ENCODE measurements at places on chromosomes 11 and 22.

DNA sequence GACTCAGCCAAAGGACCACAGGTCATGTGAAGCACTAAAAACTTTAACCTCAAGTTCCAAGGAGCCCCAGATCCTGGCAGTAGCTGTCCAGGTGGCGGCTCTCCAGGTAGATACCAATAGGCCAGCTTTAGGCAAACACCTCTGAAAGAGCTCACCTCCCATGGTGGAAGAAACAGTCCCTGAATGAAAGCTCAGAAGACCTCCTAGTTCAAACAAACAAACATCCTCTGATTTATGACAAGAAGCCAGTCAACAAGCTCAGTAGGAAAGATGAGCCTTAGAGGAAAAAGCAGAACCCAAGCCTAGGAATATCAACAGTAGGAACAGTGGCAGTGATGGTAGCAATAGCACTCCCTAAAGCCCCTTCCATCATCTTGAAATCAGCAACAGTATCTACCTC is 17.2 kb downstream of the ABTB2 start:
- no peak for DNase-seq

DNA sequence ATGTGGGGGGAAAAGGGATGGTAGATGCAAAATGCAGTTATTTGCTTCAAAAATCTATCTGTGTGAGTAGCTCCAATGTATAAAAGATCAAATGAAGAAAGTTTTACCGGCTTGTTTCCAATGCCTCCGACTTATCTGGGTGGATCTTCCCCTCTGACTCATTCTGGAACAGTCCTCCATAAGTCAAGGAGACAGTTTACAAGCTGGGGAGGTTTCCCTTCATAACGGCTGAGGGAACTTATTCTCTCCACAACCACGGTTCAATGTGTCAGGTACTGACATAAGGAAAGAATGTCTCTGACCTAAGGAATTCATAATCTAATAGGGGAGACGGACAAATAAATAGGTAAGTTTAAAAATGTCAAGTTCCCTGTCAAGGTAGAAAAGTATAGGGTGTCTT is 49.7 kb upstream of the BIRC3 start:
- no peak for DNase-seq

DNA sequence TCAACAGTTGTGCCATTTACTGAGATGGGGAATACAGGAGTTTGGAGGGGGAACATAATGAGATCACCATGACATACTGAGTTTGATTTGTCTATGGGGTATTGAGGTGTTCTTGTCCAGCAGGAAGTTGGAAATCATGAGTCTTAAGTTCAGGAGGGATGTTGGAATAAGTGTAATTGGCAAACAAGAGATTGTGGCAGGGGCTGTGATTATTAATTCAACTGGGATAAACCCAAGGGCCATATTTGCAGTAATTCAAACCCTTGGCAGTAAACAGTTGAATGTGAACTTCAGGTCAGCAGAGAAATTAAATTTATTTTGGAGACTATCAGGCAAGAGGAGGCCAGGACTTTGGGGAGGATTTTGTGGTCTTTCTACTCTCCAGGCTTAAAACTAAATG is 33.4 kb downstream of the ADM start:
- DNase-seq: no peak

GRCh38 chr11:121793291-121793690 is 322.7 kb downstream of the BLID start:
- DNase-seq: no peak

GRCh38 chr11:120400564-120401364 is 64.6 kb downstream of the ARHGEF12 start:
- DNase-seq: no peak

- no peak for DNase-seq
These were observed 147.6 kb downstream of the FBXO7 start for GRCh38 chr22:32622004-32622743.

- DNase-seq: no peak
These were observed 52.5 kb downstream of the NECTIN1 start for GRCh38 chr11:119676461-119677020.

DNA sequence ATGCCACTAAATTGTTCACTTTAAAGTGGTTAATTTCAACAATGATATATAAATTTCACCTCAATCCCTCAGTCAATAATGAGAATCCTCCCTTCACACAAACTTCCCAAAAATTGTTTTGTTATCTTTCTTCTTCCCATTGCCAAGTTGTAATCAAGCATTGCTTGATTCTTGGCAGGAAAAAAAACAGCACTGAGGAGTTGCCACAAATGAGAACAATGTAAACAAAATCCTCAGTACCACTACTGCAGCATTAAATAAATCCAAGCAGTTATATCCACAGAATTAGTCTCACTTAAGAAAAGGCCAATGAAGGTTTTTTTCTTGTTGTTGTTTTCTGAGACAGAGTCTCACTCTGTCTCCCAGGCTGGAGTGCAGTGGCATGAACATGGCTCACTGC is 38.2 kb downstream of the FAM168A start:
- DNase-seq: no peak

DNA sequence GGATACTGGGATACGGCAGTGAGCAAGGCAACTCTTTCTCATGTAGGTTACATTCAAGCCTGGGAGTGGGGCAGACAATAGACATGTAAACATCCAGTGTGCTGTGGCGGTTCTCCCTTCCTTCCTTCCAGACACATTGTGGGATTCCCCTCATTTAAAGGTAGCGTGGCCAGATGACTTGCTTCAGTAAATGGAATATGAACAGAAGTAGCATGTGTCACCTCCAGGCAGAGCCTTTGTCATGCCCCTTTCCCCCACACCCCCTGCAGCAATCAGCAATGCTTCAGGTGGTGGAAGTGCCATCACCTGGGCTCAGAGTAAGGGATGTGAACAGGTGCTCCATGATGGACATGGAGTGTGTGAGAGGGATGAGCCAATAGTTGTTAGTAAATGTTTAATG is 34.8 kb upstream of the TTC12 start:
- no peak for DNase-seq

DNA sequence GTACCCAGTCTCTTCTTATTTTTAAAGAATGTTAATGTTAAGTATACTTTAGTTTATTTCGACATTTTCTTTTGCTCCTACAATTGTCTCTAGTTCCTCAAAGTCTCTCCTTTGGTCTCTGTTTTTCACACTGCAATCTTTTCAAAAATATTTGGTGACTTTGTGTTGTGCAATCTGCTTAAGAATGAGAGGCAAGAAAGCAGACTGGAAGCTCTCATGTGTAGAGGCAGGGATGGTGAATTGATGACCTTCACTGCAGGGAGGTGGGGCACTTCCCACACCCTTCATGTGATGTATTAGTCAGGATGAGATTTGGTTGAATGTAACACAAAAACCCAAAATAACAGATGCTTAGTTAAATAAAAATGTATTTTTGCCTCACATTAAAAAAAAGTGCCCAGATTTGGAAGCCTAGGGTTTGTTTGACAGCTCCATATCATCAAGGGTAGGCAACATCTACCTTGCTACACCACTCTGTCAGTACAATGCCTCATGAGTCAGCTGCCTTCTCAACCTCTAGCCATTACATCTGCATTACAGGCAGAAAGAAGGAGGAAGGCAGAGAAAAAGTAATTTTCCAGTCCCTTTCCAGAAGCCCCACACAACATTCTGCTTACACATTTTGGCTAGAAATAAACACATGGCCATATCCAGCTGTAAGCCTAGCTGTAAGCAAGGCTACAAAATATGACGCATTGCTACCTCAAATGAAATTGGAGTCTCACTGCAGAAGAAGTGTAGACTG is 3.8 kb upstream of the MMP27 start:
- no peak for DNase-seq

- DNase-seq: no peak
These were observed 159.7 kb downstream of the DBX1 start for GRCh38 chr11:20000351-20001134.

GRCh38 chr11:12460466-12460865 is 83.1 kb downstream of the PARVA start:
- no peak for DNase-seq

DNA sequence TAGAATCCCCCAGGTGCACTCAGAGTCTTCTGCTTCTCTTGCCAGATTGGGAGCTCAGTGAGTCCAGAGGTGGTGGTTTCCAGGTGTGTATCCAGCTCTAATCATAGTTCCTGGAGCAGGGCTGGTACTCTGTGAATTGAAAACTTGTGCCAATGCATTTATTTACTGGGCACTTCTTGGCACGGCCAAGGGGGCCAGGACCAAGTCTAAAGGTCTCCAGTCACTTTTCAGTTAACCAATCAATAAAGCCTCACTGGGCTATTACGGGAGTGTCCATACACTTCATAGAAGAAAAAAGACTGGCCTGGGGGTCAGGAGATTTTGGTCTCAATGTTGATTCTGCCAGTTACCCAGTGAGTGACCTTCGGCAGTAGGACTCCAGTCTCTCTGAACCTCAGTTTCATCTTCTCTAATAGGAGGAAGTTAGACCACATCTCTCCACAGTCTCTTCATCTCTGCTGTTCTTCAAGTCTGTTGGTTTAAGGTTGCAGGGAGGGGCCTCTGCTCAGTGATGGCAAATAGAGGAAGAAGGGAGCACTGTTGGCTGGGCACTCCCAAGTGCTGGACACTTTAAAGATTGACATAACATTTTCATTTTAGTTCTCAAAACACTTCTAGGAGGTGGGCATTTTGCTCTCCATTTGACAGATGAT is 188.5 kb upstream of the E2F8 start:
- no peak for DNase-seq

DNA sequence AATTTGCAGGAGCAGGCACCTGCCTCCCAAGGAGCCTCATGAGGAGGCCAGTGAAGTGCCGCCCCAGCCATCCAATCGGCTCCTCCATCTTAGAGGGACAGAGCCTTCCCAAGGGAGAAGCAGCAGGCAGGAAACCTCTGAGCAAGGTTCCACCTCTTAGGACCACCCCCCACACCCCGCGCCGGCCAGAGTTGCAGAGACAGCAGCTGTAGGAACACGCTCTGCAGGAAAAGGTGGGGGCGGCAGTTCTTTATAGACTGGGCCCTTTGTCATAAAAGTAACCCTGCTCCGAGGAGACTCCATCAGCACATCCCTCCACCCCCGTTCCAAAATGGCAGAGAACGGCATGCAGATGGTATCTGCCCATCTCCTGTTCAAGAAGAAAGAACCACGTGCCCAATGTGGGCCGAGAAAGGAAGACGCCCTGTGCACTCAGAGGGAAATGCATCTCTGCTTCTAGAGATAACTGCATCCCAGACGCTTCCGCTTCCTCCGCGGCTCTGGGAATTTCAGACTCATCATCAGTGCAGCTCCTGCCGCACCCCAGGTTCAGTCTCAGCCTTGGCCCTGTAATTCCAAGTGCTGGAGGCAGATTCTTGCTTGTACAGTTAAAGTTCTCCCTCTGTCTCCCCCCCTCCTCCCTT is 98.5 kb downstream of the SPATA19 start:
- DNase-seq: no peak

DNA sequence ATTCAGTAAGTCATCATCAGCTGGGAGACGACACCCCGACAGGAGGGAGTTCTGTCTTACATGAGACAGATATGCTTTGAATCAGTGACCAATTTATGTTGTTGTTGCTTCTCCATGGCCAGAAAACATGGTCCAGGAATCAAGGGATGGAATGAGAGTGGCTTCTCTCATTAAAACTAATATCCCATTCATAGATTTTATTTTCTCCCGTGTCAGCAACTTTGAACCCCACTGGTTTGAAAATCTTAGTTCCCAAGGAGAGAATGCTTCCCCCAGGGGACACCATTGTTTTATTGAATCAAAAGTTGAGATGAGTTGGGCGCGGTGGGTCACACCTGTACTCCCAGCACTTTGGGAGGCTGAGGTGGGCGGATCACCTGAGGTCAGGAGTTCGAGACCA is 42.8 kb downstream of the RPS6KA4 start:
- no peak for DNase-seq

- no peak for DNase-seq
These were observed 439 bp downstream of the YAP1 start for GRCh38 chr11:102110761-102111010.

DNA sequence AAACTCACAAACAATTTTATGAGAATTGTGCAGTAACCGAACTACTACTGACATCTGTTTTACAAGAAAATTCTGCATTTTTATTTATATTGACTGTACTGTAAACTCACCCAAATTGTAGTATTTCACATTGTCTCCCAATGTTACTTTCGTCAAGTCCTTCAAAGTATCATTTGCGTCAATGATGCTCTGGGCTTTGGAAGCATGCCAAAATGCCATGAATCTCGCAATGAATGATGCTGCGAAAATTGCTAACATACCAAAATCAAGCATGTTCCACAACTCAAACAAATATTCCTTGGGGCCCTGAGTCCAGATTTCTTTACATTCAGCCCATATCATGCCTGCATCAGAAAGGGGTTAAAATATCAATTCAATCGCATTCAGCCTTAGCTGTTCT is 107.6 kb downstream of the TRPC6 start:
- DNase-seq: no peak

GRCh38 chr11:48055292-48056132 is 75.2 kb downstream of the PTPRJ start:
- no peak for DNase-seq

GRCh38 chr22:22342697-22343580 is 98.4 kb downstream of the VPREB1 start:
- peak; percentile 29 for DNase-seq

DNA sequence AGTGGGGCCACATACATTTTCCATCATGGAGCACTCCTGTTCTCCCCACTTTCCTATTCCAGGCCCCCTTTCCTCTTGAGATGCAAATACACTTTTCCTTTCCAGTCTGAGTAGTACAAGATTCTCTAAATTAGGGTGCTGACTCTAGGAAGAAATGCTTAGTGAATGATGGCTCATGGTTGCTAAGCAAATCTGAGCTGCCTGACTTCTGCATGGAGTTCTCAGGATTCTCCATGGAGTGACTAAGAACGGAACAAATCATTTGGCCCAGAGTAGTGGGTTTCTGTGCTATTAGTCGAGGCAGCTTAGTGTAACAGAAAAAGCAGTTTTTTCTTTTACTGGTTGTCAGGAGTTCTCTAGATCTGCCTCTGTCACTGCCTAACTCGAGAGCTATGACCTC is 65.4 kb upstream of the NTM start:
- DNase-seq: no peak

- DNase-seq: no peak
These were observed 5.7 kb upstream of the INTS4 start for GRCh38 chr11:78000193-78000592.

GRCh38 chr22:40200795-40201530 is 23.2 kb downstream of the TNRC6B start:
- no peak for DNase-seq

DNA sequence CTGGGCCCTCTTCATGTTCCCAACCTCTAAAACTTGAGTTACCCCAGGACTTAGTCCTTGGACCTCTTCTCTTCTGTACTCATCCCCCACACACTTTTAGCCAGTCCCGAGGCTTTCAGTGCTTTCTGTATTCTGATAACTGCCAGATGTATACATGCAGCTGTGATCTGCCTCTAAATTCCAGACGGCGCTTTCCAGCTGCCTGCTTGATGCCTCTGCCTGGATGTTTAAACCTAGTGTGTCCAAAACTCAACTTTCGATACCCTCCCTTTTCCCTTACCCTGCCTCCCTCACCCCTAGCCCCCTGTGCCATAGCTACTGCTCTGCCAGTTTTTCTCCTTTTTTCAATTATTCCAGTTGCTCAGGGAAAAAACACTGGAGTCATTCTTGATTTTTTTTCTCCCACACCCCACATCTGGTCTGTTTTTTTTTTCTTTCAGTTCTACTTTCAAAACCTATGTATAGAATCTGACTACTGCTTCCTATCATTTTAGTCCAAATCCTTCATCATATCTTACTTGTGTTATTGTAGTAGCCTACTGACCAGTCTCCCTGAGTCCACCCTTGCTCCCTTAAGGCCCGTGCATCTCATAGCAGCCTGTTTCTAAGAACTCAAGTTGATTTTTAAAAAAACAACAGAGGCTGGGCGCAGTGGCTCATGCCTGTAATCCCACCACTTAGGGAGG is 32.9 kb upstream of the TECTA start:
- DNase-seq: no peak

Data from stimulated activated CD4-positive, alpha-beta T cell treated with anti-CD3 and anti-CD28 coated beads, Interleukin-1b, Interleukin-23, amount 100 ng/mL, for 1 hour (primary cell).